ENCODE measurements at places on chromosomes 11 and 22.

DNA sequence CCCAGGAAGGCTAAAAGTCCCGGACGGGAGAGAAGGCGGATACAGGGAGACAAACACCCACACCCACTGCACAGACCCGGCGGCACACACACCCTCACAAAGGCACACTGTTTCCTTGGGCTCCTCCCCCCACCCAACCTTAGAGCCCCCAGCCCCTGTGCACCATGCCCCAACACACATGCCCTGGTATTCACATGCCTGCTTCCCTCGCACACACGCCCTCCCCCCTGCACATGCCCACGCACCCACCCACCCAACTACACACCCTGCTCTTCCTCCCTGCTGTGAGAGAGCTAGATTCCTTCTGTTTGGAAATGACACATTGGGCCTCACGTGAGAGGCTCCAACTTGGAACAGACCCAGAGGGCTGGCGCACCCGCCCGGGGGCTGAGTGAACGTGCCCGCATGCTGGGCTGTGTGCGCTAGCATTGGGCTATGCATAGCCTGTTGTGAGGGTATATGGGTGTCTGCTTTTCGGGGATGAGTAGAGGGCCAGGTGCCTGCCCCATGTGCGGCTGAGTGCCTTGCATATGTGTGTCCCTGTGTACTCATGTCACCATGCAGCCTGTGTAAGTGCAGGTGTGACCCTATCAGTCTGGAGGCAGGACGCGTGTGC lies 518 bp upstream of the CHRM1 start:
- no peak for DNase-seq

GRCh38 chr22:40407021-40407761 lies 36.8 kb downstream of the SGSM3 start:
- no peak for DNase-seq

- no peak for DNase-seq
Observed at GRCh38 chr11:77589181-77589520, 602 bp upstream of the AQP11 start.

DNA sequence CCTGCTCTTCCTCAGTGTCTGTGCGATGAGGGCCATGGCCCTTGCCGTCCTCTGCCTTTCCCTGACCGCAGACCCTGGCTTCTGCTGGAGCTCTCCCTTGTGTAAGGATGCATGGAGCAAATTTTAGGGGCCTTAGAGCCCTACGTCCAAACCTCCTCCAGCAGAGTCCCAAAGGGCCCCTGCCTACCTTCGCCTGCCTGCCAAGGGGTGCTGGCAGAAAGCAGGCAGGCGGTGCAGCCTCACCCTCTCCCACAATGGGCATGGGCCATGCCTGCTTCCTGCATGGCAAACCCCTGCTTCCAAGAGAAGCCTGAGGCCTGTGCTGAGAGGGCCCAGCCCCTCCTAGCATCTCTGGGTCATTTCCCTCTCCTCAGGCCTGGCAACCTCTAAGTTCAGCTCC lies 71.3 kb upstream of the FGF3 start:
- no peak for DNase-seq

- DNase-seq, result no peak
Observed at GRCh38 chr22:23200898-23201297, 20.6 kb downstream of the BCR start.

- no peak for DNase-seq
Observed at GRCh38 chr22:31138126-31138525, 2.2 kb downstream of the PLA2G3 start.

GRCh38 chr11:34680206-34680605 lies 59.3 kb downstream of the EHF start:
- no peak for DNase-seq

- no peak for DNase-seq
Observed at GRCh38 chr11:88295028-88295427, 42.5 kb downstream of the CTSC start.

DNA sequence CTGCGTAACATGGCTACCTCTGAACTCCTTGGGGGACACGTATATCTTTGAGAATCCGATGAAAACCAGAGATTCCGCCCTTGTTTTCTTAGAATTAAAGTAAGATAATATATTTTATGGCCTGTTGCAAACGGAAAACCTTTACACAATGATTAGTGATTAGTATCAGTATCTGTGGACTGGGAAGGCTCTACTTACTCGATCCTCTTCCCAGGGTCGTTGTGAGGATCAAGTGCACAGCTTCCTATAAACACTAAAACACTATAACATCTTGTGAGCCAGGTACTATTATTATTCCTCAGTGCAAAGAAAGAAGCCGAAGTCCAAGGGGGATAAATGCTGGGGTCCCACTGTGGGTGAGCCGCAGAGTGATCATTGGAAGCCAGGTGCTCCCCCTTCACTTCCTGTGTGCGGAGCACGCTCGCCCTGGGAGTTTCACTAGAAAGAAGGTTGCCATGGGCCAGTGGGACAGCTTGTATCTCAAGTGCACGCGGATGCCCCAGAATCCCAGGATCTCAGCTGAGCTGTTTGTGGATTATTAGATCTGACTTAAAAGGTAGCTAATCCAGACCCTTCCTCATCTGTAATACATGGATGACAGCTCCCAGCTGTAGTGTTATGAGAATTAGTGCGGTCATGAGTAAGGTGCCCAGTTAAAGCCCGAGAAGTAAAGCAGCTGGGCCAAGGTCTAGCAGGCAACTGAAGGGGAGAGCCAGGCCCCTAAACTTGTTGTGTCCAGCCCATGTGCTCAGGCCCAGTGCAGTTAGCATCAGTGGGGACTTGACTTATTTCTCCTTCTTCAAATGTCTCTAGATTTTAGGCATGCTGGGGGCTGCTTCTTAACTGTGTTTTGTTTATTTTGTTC lies 839 bp downstream of the CBY1 start:
- DNase-seq, result no peak

DNA sequence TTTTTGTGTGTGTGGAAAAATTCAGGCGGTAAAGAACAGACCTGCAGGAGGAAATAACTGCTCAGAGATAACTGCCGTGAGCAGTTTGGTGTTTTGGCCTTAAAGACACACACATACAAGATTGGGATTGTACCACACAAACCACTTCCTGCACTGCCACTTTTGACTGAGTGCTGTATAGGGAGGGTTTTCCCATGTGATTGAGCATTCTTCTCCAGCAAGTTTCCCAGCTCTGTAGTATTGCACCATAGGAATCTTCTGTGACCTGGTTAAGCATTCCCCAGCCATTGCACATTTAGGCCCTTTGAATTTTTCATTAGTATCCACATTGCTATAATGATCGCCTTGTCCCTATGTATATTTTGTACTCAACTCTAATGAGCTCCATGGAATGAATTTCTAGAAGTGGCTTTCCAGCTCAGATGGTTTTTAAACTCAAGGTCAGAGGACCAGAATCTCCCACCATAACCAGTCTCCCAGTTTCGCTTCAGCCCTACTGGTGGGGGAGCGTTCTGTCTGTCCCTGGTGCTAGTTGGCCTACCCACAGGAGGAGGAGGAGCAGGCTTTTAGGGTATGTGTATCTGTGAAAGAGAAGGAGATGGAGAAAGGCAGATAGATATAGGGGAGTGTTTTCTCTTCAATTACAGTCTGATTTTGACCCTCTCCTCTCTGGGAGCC lies 9.3 kb downstream of the CD82 start:
- no peak for DNase-seq

DNA sequence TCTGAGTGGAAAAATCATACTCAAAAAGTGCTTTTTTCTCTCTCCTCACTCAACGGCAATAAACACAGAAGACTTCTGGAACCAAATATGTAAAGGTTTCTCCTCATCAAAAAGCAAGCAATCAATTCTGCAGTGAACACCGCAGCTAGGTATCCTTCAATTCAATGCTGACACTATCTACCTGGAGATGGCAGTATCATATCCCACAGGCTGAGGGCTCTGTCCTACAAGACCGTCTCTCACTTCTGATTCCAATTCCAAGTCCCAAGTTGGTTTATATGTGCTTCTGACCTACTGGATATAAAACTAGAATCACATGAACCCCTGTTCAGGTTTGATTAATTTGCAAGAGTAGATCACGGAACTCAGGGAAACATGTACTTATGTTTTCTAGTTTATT lies 59.7 kb upstream of the LUZP2 start:
- no peak for DNase-seq

GRCh38 chr11:119530509-119530908 lies 107.5 kb upstream of the THY1 start:
- DNase-seq, result no peak

DNA sequence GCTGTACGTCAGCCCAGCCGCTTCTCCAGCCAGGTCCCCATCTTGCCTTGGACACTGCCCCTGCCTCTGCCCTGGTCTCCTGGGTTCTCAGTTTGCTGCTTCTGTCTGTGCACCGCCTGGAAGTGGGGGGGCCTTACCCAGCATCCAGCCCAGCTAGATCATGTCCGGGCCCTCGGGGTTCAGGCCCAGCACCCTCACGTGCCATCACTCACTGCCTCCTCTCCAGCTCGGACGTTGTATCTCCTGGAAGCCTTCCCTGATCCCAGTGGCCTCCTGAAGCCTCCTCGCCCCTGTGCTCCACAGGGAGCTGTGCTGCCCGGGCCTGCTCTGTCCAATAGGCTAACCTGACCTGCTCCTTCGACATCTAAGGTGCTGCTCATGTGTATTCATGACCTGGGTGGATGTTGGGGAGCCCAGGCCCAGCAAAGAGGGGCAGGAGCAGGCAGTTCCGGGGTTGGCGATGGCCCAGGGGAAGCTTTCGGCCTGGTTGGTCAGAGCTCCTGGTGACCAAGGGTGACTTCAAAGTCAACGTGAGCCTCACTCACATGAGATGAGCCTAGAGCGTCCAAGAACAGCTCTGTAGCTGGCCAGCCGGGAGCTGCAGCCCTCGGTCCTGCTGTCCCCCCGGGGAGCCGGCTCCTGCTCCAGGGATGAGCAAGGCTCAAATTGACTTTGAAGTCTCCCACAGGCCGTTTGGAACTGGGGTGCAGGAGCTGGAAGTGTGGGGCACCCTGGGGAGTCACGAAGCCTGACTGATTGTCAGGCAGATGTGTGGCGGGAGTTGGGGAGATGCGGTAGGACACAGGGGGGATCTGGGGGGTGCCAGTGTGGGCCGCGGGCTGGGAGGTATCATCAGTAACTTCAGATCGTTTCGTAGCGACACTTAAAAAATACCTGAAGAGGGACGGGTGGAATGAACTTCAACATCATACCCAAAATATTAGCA lies 5.2 kb upstream of the ASCL2 start:
- no peak for DNase-seq

- no peak for DNase-seq
Observed at GRCh38 chr11:78313181-78313795, 104.3 kb downstream of the GAB2 start.

- DNase-seq, result no peak
Observed at GRCh38 chr11:1447845-1448825, 38.4 kb downstream of the MOB2 start.

DNA sequence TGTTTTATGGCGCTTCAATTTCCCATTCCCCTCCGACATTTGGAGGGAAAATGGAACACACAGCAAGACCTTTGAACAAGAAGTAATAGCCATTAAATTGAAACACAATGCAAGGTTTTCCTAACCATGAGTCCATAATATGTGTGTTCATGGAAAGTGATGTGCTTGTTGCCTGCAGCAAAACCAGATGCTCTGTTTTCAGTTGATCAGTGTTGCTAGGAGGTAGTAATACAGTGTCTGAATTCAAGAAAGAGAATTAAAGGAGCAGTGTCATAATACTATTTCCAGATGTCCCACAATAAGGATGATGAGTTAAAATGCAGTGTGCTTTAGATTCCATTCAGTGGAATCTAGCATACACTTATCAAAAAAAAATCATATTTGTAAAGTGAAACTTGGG lies 637.4 kb upstream of the API5 start:
- no peak for DNase-seq

GRCh38 chr11:64743591-64744543 lies at the start of gene RASGRP2:
RASGRP2 (minus strand) TSS chr11:64744142; CDS start chr11:64742866, 1,276 bp downstream.
- DNase-seq, result no peak

DNA sequence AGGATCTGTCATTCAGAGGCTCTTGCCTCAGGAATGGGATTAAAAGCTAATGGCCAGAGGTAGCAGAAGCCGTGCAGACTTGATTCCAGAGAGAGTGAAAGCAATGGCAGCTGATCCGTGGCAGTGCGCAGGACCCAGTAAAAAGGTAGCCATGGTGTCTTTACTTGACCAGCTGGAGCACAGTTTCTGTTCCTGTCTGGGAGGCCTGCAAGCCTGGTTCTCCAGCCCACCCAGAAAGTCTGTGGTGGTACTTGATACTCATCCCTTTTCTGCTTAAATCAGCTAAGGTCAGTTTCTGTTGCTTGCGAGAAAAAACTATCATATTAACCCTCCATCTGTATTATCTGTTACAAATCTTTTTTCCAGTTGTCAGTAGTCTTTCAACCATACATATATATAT lies 86.7 kb downstream of the RPS6KA4 start:
- no peak for DNase-seq

GRCh38 chr22:19703869-19704268 lies 10.4 kb upstream of the SEPTIN5 start:
- DNase-seq, result no peak

- no peak for DNase-seq
Observed at GRCh38 chr11:77055101-77055561, 11.6 kb upstream of the CAPN5 start.

Data from DMS79 (cell line).